ENCODE measurements at places on chromosomes 4 and X.

DNA sequence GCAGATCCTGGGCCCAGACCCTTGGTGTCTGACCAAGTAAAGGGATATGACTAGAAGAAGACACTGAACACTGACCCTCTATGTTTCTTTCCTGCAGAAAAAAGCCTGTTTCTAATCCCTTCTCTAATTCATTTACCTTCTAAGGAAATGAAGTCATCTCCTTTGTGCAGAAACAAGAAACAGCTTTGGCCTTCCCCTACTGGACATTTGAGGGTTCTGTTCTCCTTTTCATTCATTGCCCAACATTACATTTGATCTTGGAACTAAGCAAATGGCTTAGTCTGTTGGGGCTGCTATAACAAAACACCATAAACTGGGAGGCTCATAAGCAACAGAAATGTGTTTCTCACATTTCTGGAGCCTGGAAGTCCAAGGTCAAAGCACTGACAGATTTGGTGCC is 20.0 kb downstream of the HCCS start:
- DNase-seq, result no peak

DNA sequence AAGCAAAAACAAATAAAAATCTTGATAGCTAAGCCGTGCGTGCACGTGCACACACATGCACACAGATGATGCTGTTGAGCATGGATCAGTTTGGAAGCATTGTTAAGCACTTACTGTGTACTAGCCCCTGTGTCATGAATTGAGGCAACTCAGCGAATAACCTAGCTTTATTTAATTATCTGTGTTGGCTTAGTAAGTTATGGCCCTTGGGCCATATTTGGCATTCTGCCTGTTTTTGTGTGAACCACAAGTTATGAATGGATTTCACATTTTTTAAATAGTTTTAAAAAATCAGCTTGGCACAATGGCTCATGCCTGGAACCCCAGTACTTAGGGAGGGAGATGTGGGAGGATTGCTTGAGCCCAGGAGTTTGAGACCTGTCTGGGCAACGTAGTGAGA is 113.6 kb upstream of the CBLL2 start:
- DNase-seq, result no peak

DNA sequence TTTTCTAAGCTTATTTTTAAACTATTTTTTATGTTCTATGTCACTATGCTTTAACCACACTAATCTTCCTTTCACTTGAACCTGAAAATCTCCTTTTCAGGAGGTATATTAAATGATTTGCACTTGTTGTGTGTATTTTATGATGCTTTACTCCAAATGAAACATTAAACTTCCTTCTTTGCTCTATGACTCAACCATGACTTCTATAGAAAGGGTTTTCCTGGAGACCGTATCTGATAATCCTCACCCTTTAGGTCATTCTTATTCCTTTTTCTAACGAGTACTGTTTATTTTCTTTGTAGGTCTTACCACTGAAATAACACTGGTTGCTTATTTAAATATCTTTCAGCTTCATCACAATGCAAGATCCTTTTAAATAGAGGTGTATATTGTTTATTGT is 1163.2 kb downstream of the PCDH18 start:
- DNase-seq, result no peak

DNA sequence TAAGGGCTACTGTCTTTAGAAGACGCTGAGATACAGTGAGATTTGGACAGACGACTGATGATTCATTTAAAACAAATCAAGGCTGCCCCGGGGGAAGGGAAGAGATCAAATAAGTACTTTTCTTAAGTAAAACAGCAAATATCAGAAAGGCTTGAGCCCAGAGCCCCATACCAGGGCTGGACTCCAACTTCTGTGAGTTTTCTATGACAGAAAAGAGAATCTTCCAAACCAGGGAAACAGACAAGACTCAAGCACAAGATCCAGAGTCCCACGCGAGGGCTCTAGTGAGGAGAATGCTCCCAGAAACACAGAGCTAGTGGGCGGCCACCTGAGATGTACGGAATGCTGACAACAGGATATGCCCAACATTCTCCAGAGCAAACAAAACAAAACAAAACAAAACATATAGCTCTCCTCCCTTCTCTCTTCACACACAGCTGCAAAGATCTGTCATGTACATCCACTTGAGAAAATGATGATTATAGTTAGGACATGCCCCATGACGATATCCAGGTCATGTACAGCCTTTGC is 13.1 kb downstream of the ACSL1 start:
- DNase-seq, result no peak

DNA sequence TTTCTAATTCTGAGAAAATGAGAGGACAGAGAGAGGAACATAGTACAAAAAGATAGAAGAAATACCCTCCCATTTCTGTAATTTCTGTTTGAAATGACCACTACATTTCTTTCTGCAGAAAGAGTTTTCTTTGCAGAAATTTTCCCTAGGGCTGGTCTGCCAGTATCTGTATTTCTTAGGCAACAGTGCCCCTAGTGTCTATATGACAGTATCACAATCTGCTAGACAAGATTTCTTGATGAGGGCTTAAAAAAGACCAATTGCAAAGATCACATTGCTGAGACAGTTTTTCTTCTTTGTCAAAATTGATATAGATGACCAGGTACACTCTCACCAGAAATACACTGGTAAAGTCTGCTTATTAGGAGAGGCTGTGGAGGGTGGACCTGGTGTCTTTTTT is 81.0 kb upstream of the ZDHHC15 start:
- DNase-seq, result peak; percentile 36

DNA sequence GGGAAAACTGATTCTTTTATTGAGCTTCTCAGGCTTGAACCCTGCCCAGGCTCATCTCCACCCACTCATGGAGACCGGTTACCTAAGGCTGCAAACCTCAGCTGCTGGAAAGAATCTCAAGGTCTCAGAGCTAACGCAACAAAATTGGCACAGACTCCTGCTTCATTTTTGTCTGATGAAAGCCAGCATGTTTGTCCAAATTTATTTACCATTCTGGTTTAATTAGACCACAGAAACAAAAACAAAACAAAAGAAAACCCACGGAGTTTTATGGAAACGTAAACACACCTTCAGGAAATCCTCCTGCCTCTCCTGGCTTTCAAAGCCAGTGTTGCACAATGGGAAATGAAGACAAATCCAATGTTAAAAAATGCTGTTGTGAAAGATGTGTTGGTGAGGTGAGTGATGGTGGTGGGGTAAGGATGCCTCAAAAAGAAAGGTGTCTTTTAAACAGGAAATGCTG is 56.4 kb upstream of the PDLIM3 start:
- DNase-seq, result no peak

- no peak for DNase-seq
These were observed 389.4 kb downstream of the PABPC4L start for GRCh38 chr4:133812236-133812635.

DNA sequence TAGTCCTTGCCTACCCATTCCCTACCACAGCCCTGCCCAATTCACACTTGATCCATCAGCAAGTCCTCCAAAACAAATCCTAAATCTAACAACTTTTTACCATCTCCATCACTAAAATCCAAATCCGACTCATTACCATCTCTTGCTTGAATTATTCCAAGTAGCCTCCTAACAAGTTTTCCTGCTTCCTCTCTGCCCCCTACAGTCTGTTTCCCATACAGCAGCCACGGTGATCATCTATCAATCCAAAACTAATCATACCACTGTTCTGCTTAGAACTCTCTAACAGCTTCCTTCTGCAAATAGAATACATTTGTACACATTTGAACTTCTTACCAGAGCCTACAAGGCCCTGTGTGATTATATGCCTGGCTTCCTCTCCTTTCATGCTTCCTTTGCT is 133.0 kb downstream of the SHROOM4 start:
- DNase-seq, result no peak

DNA sequence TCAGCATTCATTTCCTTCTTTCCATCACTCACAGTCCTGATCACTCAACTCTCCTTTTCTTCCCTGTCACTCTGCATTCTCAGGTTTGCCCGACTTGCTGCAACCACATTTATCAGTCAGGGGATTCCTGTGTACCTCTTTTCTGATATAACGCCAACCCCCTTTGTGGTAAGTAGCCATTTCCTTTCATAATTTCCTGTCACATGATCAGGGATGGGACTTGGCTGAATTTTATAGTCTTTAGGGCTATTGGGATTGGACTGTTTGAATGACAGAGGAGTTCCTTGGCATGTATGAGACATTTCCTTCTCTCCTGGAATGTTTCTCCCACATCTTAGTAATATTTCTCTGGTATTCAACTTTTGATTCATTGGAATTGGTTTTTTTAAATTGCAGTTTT is 11.0 kb downstream of the PGM2 start:
- peak; percentile 61 for DNase-seq

- DNase-seq, result no peak
These were observed 121.2 kb downstream of the TBCK start for GRCh38 chr4:106194801-106195200.

- DNase-seq, result no peak
These were observed 127.1 kb downstream of the PJA1 start for GRCh38 chrX:69038188-69038587.

GRCh38 chr4:25843340-25844097 is 19.3 kb downstream of the SEL1L3 start:
- DNase-seq, result no peak

DNA sequence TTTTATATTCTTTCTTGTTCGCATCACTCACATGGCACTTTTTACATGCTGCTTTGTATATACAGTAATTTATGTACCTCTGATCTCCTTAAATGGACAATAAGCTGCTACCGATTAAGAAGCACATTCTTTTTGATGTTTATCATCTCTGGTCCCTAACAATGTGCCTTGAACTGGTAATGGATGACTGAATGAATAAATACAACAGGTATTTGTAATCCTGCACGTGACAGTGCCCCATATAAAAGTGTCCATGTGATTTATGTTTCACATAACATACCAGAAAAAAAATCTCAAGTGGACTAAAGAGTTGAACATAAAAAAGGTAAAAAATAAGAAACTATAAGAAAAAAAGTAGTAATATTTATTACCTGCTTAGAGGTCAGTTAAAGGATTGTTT is 7.7 kb upstream of the SLAIN2 start:
- no peak for DNase-seq

GRCh38 chrX:134377537-134377936 is 82.4 kb upstream of the HPRT1 start:
- no peak for DNase-seq

- DNase-seq, result no peak
These were observed 7.9 kb downstream of the FAM13A start for GRCh38 chr4:89048906-89049601.

DNA sequence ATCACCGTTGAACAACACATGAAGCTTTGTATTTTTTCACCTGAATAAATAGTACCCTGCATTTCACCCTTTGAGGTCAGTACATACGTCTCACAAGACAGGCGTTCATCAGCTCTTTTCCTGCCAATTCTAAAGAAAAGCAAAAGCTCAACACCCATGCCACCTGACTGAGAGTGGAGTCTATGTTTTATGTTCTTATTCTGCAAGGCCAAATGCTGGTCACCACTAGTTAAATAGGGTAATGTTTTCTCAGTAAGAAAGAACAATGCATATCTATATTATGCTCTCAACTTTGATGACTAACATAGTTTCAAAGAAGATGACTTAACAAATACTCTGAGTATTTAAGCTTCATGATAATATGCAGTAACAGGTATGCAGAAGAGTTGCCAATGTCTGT is 336.3 kb upstream of the BMP3 start:
- DNase-seq, result no peak

GRCh38 chr4:165204462-165204830 is 2.9 kb upstream of the KLHL2 start:
- peak; percentile 50 for DNase-seq

DNA sequence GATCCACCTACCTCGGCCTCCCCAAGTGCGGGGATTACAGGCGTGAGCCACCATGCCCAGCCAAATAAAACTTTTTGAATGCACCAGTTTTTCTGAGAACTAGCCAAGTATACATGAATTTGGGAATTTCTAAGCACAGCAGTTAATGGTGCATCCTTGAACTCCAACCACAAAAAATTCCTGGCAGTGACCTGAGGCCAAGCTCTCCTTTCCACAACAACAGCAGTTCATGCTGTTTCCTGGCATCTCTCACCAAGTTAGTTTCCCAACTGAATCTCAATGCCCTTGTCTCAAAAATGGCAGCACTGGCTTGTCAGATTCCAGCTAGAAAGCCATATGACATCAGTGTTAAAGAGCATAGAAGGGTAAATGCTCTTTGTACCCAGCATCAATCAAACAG is 15.9 kb upstream of the XKRX start:
- DNase-seq, result no peak

DNA sequence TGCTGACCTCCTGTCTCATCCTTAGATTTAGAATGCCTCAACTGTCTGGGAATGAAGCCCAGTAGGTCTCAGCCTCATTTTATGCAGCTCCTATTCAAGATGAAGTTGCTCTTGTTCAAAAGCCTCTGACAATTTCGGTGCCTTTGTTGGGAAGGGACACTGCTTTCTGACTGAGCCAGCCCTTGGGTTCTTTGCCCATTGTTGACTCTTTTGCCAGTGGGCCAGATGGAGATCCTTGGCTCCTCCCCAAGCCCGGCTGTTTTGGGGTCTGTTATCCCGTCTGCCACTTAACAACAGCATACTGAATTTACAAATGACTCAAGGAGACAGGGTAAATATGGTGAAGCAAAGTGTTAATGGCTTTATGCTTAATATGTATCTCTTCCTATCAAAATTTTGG is 58.3 kb upstream of the PRKX start:
- no peak for DNase-seq

DNA sequence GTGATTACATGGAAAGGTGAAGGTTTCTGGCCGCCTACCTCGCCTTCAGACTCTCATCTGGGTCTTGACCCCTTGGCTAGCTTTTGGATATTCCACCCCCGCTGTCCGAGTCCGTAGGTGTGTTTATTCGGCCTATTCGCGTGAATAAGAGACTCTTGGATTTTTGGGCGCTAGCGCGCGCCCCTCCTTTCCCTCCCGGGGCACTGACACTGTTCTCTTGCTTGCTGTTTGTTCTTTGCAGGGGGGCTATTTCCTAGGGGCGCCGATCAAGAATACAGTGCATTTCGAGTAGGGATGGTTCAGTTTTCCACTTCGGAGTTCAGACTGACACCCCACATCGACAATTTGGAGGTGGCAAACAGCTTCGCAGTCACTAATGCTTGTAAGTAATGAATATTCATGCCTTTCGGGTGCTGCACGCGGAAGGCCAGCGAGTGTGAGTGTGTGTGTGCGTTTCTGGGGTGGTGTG is 932 bp downstream of the GRIA2 start:
- no peak for DNase-seq

- no peak for DNase-seq
These were observed 308.1 kb downstream of the SLC7A11 start for GRCh38 chr4:137934046-137934445.

DNA sequence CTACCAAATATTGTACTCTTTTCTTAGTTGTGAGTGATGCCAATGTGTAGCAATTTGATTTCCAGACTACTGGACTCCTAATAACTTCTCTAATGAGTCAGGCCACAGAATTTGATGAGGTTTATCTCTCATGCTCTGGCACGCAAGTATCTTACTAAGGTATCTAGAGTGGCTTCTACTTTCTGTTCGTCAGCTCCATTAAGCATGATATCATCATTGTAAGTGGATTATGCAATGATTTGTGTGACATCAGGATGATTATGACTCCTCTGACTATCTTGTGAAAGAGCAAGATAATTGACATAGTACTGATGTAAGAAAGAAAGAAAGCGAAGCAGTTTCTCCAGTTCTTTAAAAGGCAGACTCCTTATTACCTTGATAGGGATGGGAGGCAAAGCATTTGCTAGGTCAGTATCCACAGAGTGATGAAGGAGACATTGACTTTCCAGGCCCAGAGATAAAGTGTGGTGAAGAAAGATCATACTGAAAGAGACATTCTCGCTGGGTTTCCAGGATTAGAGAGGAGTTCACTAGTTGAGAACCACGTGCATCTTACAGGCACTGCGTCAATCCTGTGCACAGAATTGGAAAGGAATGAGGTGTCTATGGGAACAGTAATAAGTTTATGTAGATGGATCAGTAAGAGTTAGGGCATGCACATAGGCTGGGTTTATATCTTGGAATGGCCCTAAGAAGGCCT is 161.9 kb upstream of the STK26 start:
- DNase-seq, result no peak
